ENCODE measurements at places on chromosomes 1 and 21.

DNA sequence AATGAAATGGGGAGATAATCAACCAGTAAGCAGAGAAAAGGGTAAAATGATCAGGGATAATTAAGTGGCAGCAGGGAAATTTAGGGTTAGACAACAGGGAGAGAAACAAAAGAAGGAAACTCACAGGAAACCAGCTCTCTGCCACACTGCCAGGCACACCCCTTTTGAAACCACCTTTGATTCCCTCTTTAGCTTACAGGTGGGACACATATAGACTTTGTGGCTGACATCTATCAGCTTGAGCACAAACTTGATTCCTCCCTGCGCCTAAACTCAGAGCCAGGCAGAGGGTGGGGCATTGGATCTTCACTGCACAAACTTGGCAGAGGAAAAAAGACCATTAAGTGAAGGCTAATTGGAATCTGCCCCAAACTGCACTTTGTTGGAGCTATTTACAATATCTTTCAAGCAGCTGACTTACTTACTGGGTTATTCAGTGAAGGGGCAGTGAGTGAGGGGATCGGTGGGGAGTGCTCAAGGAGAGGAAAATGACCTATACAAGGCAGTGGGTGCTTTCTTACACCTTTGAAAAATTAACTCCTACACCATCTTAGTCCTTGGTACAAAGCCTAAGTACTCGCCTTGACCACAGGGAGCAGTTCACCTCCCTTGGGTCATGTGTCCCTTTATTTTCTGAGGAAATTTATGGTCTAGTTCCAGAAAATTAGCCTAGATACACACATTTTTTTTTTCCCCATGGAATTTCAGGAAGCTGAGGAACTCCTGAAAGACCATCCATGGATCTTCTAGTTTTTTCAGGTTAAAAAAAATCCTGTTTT, 60.2 kb downstream of the PBX1 start:
- DNase-seq, result no peak

DNA sequence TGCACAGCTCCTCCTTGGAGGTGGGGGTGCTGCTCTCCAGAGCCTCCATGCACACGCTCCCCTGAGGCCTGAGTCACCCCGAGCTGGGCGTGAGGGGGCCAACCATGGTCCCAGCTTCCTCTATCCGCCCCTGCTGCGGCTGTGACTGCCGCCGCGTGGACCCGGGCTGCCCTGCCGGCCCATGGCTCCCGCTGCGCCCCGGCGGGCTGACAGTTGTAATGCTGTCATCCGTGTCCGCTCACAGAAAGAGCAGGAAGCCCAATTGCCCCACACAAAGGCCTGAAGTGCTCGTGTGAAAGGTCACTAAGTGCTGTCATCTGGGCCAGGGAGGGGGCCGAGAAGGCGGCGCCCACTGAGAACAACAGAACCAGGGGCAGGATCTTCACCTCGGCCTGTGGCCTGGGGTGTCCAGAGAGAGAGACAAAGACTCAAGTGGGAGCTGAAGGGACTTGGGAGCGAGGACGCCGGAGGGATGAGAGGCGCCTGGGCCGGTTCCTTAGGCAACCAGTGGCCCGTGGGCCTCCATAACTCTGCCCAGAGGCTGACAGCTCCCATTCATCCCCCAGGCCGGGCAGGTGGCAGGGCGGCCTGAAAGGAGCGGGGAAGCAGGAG, 31.5 kb downstream of the OLIG1 start:
- DNase-seq, result no peak

DNA sequence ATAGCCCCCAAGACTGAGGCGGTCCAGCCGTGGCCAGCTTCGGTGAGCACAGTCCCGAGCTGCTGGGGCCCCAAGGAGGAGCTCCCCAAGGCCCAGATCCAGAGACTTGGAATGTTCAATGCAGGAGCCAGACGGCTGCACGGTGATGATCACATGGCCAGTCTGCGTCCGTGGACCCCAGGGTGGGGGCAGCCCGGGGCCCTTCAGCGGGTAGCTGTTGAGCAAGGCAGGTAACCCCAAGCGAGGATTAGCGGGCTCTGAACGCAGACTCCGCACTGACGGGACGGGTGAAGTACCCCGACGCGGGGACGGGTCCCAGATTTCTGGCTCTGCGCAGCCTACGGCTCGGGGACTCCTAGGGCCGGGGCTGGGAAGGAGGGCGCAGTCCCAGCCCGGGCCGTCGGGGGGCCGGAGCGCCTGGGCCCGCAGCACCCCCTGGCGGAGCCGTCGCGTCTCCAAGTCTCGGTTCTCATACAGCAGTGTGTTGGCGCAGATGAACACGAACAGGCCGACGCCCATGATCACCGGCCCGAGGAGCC, 2.7 kb downstream of the TMEM200B start:
- peak; percentile 51 for DNase-seq

DNA sequence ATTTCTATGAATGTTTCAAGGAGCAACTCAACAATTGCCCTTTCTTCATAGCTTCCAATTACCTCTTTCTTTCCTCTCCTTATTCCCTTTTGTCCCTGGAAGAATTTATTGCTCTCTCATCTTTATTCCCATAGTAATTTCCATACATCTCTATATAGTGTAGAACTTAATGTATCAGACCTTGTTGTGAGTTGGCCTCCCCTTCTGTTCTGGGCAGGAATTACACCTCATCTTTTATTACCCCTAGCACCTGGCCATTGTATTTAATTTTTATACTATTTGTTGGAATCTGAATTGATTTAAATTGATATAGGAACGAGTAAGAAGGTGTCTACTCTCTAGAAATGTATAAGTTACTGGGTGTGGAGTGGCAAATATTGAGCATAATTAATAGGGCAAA, 114.5 kb downstream of the CACHD1 start:
- DNase-seq, result no peak

GRCh38 chr1:184370850-184371249, 16.0 kb upstream of the C1orf21 start:
- DNase-seq, result no peak

DNA sequence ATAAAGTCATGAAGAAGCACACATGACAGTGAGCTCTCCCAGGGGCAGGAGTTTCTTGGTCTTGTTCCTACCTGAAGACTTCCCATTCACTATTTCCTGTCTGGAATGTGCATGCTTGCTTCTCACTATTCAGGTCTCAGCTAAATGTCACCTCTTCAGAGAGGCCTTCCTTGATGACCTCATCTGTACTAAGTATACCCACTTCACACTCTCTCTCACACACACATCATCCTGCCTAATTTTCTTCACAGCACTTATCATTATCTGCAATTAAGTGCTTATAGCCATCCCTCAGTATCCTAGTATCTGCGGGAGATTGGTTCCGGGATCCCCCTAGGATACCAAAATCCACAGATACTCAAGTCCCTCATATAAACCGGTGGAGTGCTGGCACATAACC, 146.4 kb upstream of the IVNS1ABP start:
- DNase-seq, result no peak

DNA sequence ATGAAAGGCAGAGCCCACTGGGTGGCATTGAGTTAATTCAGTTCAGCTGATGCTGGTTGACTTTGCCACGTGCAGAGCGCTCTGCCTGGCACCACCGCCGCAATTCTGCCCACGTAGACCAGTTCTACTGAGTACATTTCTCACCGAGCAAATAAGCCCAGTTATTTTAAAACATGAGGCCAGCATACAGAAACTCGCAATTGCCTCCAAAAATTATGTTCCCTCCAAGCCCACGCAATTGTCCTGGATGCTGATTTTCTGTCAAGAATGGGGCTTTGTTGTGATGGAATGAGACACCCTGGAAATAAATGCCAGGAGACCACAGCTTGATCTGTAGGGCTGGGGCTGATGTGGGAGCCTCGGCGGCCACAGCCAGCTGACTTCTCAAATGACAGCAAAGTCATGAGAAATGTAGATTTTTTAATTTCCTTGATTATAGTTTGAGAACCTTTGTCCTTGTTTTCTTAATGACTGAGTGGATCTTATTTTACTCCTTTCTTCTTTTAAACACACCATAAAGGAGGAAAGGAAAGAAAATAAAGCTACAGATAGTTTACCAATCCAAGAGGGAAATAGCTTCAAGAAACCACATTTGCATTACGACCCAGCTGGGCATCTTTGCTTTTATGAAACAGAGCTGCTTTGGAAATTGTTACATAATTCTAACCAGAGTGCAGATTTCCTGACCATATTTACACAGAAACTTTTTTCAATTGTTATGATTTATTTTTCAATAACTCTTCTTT, 11.6 kb upstream of the PARP1 start:
- no peak for DNase-seq

- no peak for DNase-seq
These were observed 3.2 kb upstream of the KRTAP19-8 start for GRCh38 chr21:31041295-31042079.

DNA sequence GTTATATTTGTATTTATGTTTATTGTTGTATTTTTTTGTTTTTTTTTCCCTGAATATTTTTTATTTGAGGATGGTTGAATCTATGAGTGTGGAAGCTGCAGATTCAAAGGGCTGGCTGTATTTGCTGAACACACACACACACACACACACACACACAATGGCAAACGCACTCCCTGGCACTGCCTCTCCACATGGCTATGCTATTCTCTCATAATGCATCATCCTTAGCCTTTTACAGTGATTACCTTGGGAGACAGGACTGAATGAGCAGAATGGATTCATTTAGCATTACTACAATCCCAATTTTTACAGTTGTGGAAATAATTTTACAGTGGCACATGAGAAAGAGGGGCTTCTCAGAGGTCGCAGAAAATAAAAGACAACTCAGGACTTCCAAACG, 390.1 kb downstream of the PCP4 start:
- DNase-seq, result no peak

GRCh38 chr1:215749414-215749813, 182.3 kb downstream of the KCTD3 start:
- no peak for DNase-seq

DNA sequence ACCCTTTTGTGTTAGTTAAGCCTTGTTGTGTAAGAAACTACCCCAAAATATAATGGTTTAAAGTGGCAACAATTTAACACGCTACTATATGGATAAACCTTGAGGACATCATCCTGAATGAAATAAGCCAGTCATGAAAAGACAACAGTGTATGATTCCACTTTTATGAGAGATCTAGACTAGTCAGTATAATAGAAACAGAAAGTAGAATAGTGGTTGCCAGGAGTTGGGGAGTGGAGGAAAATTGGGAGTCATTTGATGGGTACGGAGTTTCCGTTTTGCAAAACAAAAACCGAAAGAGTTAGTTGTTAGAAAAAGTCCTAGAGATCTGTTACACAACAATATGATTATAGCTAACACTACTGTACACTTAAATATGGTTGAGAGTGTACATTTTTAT, 16.0 kb upstream of the CHIA start:
- no peak for DNase-seq

DNA sequence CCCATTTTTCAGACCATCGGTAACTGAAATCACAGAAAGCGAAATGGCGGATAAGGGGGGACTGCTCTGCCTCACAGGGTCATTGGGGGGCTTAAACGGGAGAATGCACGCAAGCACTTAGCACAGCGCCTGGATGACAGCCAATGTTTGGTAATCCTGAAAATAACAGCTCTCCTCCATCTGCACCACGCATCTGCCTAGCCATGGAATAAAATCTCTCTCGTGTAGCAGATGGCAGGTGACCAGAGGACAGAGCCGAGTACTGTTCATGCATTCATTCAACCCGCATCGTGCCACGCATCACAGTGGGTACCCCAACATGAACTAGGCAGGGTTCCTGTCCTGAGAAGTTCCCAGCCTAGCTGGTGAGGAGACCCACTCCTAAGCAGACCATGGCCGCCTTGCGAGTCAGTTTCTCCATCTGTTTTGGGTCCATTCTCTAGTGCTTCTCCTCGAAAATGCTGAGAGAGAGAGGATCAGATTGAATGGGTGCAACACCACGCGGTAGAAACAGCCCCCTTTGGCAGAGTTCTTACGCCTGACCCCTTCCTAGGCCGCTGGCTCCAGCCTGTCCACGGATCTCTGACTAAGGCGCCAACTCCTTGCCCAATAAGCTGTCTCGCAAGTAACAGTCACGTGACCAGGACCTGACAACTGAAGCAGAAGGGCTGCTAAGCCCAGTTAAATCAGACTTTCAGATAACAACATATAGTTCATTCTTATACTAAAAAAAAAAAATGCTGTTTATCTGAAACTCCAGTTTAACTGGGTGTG, 7.3 kb downstream of the SLC1A7 start:
- no peak for DNase-seq

DNA sequence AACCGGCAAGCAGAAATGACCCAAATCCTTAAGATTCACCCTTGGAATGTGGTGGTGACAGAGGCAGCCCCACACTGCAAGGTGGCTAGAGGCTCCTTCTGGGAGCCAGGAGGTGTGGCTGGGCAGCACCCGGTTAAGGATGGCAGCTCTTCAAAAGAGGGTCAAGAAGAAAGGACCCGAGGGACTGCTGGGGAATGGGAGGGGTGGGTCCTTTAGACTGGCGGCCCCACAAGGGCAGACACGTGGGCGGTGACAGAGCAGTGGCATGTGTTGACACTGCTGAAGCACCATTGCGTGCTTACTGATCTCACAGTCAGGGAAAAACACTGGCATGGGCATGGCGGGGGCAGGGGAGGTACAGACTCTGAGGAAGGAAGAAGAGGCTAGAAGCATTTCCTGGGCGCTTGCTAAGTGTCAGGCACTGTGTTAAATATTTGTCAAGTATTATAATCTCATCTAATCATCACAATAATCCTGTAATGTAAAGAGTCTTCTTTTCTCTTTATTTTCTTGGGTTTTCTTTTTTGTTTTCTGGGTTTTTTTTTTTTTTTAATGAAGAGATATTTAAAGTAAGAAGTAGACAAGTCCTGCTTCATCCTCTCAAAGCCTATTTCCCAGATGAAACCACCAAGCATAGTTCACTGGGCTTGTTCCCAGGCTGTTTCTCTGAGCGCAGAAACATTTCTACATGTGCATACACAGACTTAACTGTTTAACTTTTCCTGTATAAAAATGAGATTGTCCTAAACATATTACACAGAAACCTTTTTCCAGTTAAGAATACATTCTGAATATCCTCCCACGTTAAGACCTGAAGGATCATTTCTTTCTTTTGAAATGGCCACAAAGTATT, 165.8 kb upstream of the EDN2 start:
- DNase-seq, result peak; percentile 20

GRCh38 chr1:66256629-66257572, 277.1 kb upstream of the SGIP1 start:
- no peak for DNase-seq

DNA sequence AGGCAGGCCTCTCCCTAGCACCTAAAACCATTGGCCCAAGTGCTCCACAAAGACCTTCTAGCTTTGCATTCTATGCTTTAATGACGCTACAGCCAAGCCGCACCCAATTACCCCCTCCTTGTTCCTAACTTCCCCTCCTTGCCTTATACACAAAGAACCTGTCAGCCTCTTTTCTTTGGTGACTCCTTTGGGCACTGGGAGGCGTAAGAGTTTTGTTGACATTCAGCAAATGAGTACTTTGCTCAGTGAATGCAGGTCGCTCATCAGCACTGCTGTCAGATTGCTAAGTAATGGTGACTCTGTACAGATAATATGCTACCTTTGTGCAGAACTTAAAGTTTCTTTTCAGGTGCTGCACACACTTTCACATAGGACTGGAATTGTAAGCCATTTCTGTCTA, 187.6 kb upstream of the FAM78B start:
- no peak for DNase-seq

GRCh38 chr1:94428441-94428840, 10.3 kb downstream of the ABCD3 start:
- no peak for DNase-seq

Measured in CD4-positive, alpha-beta T cell treated with Interleukin-15 for 4 hours (primary cell).